ENCODE measurements at places on chromosomes 6 and 20. TPM values are rescaled to one million over a fixed set of nuclear protein-coding genes. Genes with fewer than 3 reads are reported as not detected.

DNA sequence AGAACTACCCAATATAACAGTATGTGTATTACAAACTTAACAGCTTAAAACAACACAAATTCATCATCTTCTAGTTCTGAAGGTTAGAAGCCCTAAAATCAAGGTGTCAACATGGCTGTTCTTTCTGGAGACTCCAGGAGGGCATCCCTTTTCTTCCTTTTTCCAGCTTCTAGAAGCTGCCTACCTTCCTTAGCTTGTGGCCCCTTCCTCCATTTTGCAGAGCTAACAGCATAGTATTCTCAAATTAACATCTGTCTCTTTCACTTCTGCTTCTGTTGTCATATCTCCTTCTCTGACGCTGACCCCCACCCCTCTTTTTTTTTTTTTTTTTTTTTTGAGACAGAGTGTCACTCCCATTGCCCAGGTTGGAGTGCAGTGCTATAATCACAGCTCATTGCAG, 52.8 kb upstream of the AKIRIN2 start:
- no peak for DNase-seq

- DNase-seq = no peak
Measured at GRCh38 chr6:39453241-39453640, 130.7 kb upstream of the KCNK16 start.

GRCh38 chr6:43934183-43934802, 164.3 kb downstream of the VEGFA start:
- DNase-seq = no peak

DNA sequence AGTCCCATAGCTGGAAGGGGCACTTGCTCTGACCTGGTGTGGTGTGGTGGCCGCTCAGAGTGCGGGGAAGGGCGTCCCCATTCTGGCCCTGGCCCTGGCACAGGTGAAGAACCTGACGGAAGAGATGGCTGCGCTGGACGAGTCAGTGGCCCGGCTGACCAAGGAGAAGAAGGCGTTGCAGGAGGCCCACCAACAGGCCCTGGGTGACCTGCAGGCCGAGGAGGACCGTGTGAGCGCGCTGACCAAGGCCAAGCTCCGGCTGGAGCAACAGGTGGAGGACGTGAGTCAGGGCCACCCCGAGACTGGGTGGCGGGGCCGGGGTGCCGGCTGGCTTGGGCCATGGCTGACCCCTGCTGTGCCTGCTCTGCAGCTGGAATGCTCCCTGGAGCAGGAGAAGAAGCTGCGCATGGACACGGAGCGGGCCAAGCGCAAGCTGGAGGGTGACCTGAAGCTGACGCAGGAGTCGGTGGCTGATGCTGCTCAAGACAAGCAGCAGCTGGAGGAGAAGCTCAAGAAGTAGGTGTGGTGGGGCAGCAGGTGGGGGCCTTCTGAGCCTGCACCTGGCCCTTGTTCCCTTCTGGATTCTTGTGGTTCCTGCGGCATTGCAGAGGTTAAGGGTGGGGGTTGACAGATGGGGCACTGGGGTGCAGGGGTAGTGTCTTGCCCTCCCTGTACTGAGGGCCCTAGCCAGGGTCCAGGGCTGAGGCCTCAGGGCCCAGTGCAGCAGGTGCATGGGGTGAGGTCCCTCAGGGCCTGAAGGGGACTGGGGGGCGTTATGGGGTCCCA, 40.8 kb downstream of the MYH7B start:
- DNase-seq = no peak

DNA sequence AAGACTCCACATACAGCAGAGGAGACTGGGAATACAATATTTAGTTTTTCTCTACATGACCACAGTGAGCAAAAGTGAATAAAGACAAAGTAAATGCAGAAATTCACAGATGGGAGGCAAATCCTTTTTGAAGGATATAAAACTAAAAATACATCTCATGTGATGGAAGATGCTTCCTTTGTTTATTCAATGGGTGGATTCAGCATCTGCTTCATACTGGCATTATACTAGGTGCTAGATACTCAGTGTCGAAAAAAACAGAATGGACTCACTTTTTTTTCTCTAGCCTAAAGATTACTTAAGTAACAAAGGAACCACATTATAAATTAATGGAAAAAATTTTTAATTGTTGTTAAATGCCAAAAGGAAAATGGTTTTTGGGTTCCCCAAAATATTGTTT, 216.2 kb downstream of the TRDN start:
- no peak for DNase-seq

GRCh38 chr20:4283016-4283415, 267.7 kb upstream of the RNF24 start:
- DNase-seq = no peak

DNA sequence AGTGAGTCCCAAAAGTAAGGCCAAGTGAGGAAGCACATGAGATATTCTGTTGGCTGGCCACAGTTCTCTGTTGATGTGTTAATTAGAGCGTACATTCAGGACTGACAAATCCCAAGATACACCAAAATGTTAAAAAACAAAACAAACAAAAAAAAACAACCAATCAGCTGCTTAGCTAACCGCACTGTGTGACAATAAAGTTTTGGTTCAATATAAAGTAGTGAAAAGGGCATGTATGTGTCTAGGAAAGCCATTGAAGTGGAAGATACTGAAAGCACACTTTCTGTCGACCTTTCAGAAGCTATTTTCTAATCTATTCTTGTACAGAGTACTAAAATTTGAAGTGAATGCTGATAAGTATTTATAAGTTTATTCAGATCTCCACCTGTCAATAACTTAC, 26.1 kb downstream of the NHLRC1 start:
- no peak for DNase-seq

- DNase-seq = no peak
Measured at GRCh38 chr6:82861121-82861520, 204.5 kb downstream of the UBE3D start.

DNA sequence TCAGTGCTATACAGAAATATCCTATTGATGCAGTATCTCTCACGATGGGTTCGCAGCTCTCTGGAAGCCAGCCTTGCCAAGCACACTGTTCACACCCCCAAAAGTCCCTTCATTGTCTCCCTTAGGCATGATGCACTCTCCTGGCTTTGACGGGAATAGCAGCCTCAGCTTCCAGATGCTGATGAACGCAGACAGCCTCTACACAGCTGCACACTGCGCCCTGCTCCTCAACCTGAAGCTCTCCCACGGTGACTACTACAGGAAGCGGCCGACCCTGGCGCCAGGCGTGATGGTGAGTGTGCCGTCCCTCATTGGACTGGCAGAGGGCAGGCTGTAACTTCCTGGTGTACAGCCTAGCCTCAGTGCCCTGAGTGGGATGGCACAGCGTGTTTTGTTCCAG, 60.0 kb upstream of the PBOV1 start:
- DNase-seq = no peak

DNA sequence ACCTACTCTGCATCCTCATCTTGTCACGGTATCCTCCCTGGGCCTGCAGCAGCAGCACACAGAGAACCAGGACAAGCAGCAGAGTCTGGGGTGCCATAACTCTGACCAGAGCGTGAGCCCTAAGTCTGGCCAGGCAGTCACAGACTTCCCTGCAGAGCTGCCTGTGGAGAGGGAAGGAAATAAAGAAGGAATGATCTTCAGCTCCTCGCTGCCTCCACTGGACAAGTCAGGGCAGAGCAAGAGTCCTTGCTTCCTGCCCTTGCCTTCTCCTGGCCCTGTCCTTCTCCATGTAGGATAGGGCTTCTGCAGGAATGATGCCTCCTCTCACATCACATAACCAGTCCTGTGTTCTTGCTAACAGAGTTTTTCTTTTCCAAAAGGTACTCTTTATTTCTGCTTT, 15.9 kb upstream of the WFDC11 start:
- DNase-seq = no peak

DNA sequence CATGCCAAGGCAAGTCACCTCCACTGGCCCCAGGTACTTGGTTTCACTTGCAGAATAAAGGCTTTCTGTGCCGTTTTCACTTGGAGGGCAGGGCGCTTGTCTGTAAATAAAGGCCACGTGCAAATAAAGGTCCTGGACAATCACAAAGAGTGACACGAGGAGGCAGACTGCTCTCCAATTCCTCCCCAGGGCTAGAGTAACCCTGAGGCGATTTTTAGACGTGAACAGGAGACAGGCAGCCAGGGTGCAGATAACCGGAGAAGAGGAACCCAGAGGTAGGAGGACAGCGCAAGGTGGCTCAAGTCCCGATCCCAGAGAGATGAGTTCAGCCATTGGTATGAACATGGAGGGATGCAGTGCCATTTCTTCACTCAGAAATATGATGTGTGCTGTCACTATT, 327.4 kb downstream of the KIF16B start:
- no peak for DNase-seq

DNA sequence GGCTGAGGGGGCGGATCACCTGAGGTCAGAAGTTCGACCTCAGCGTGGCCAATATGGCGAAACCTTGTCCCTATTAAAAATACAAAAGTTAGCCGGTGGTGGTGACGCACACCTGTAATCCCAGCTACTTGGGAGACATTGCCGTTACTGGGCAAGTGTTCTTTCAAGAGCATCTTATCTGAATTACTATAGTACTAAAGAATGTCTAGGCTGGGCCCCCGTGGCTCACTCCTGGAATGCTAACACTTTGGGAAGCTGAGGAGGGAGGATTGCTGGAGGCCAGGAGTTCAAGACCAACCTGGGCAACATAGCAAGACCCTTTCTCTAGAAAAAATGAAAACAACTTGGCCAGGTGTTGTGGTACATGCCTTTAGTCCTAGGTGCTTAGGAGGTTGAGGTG, 859 bp upstream of the ZFP57 start:
- DNase-seq = no peak

GRCh38 chr20:64119681-64120341, 12.4 kb upstream of the NPBWR2 start:
- DNase-seq = peak; percentile 21

DNA sequence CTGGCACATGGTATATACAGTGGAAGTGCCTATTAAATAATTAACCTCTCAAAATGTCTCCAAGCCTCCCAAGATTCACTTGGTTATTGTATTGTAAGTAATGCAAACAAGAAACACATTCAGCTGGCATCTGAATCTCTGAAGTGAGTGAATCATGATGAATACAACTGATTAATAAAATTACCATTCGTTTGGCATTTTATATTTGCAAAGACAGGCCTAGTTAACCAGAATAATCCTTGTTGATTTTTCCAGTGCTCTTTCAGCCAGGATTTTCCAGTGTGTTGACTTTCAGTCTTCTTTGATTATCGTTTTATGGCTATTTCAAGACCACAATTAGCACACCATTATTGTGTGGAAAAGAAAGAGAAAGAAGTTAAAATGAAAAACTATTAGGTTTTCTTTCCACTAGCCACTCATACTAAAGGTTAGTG, 20.3 kb downstream of the SLC22A2 start:
- no peak for DNase-seq

DNA sequence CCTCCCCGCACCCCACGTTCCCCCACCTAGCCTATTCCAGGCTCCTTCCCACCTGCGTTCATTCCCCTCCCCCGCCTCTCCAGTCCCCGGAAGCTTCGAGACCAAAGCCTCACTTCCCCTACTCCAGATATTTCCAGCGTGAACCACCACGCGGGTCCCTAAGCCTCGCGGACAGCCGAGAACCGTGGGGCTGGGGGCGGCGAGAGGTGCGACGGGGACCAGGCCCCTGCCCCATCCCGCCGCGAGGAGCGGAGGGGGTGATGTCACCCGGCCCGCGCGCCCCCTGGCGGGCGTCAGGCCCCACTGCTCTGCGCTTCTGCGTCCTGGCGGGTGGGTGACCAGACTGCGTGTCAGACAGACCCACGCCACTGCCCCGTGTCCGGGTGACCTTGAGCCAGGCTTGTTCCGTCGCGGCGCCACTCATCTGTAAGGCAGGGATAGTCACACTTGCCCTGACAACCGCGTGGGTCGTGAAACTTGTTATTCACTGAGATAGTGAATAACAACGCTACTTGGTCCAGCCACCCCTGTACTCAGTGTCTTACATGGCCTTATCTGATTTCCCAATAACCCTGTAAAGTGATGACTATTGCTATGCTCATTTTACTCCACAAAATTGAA, 9.0 kb upstream of the HSP90AB1 start:
- DNase-seq = peak; percentile 83

- no peak for DNase-seq
Measured at GRCh38 chr6:13229205-13230085, 98.9 kb downstream of the TBC1D7 start.

DNA sequence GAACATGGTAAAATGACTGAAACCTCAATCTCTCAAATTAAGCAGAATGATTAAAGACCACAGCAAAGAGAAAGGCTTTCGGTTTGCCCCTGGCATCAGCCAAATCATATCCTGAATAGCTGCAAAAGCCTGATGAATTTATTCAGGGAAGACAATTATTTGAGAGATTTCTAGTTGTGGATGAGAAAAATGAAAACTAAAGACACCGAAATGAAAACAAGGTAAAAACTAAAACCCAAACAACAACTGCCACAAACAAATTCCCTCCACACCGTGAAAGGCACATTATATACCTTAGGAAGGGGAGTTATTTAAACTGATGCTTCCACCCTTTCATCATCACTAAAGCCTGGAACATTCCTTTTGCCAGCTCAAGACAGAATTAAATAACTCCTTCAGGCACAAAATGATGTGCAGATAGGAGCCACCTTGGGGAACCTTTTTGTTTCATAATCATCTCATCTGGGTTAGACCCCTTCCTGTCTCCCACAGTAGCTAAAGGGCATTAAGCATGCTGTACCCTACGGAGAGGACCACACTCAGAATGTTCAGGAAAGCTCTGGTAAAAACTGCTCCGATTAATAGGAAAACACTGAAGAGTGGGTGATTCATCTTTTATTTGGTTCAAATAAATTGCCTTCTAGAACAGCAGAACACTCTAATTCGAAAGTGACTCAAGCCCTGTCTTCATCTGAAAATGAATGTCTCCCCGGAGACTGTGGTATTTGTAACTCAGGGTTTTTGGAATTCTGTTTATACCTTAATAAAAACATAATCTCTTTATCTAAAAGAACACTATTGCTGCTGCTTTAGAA, 9.1 kb upstream of the ANKRD60 start:
- DNase-seq = no peak

DNA sequence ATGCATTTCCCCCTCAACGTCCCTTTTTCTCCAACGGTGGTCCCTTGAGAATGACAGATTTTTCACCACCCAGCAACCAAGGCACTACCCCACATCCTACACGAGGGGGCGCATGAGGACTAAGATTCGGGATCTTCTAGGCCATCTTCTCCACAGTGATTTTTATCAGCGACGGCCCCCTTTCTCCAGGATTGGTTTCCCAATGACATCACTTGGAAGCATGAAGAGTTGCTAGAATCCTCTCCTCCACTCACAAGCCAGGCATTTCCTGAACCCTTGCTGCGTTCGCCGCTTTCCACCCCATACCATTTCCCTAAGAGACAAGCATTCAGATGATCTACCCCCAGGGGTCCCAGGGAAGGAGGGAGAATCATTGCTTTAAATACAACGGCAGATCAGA, 252.0 kb downstream of the HIVEP2 start:
- DNase-seq = peak; percentile 69

- no peak for DNase-seq
Measured at GRCh38 chr6:13101409-13101808, 226.9 kb downstream of the TBC1D7 start.

The NT5E gene
- 13.5 TPM for total RNA-seq

The SLC22A1 gene
- total RNA-seq = 0.38 TPM

The FRK gene
- 4.0 TPM for total RNA-seq

The TMX4 gene
- total RNA-seq = 126 TPM

The USP49 gene
- total RNA-seq = 1.6 TPM

The WFDC12 gene
- not detected for total RNA-seq

The LHFPL5 gene
- not detected for total RNA-seq

The EPPIN gene
- total RNA-seq = 0.68 TPM

The TNFRSF21 gene
- total RNA-seq = 24.4 TPM

The C20orf96 gene
- 5.5 TPM for total RNA-seq

The TREM1 gene
- total RNA-seq = 3.0 TPM

The CLIC5 gene
- 92.1 TPM for total RNA-seq

The OR12D1 gene
- not detected for total RNA-seq

The TFAP2B gene
- not detected for total RNA-seq

Measured in left cardiac atrium (tissue), 4 donors.